T-helper 2 cell (primary cell): ENCODE measurements at places on chromosomes 7 and 10.

- no peak for DNase-seq
Observed at GRCh38 chr7:131381069-131381838, 53.6 kb downstream of the MKLN1 start.

- no peak for DNase-seq
Observed at GRCh38 chr7:158076215-158076614, 511.4 kb downstream of the PTPRN2 start.

GRCh38 chr10:89262086-89263051, 10.8 kb upstream of the LIPA start:
- no peak for DNase-seq

- no peak for DNase-seq
Observed at GRCh38 chr10:116073510-116073909, 199.5 kb downstream of the GFRA1 start.

GRCh38 chr10:93813507-93814465, 56.0 kb downstream of the LGI1 start:
- no peak for DNase-seq

- DNase-seq, result no peak
Observed at GRCh38 chr10:14244147-14244546, 86.6 kb downstream of the FRMD4A start.

- DNase-seq, result no peak
Observed at GRCh38 chr10:69726850-69727249, 74.9 kb upstream of the COL13A1 start.

GRCh38 chr7:12158334-12159060, 52.6 kb upstream of the TMEM106B start:
- DNase-seq, result no peak
